ENCODE measurements at places on chromosomes 3 and 15.
A peak's percentile ranks its signal among the peaks of the same experiment; 100 is the strongest.

GRCh38 chr3:133249490-133249889, 150.4 kb upstream of the BFSP2 start:
- DNase-seq = no peak

DNA sequence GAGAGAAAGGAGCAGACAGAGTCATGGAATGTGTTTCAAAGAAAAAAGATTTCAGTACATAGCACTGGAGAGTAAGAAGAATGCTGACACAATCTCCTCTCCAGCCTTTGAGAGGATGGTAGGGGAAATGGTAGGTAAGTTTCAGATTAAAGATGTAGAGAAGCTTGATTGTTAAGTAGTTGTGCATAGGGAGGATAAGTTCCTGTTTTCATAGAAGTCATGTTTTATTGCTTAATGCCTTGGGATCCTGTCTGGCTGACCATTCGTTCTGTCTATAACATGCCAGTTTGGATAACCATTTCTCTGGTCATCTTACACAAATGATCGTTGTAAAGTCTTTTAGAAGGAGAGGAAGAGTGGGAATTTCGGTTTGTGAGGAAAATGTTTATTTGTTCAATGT, 95.7 kb upstream of the IGSF10 start:
- no peak for DNase-seq

- peak; percentile 17 for DNase-seq
These were observed 35.9 kb downstream of the SAXO2 start for GRCh38 chr15:82298520-82298919.

DNA sequence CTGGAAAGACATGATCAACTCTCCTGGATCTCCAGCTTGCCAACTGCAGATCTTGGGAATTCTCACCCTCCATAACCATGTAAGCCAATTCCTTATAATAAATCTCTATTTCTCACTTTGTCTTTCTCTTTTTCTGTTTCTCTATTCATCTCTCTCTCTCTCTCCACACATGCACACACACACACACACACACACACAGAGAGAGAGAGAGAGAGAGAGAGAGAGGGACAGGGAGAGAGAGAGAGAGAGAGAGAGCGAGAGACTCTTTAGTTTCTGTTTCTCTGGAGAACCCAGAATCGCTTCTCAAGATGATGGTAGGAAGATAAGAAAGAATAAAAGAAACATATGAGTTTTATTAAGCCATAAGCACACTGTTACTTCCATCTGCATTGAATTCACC, 111.9 kb downstream of the BCHE start:
- DNase-seq = no peak

DNA sequence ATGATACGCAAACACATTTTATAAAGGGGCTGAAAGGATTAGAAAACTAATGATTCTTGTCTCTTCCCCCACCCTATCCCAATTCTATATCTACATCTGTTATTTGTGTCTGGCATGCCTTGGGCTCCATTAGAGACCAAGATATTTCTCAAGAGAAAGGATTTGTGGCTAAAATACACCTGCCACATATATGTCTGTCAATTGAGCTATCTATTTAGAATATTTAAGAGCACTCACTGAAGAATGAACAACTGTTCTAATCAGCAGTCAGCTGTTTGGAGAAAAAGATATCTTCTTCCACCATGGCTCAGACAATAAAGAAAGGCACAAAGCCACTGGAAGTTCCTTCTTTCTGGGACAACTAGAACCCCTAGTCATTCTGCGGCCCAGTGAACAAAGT, 61.7 kb upstream of the LRRN1 start:
- DNase-seq = no peak

GRCh38 chr3:62249484-62249776, 123.9 kb downstream of the FEZF2 start:
- DNase-seq = no peak

DNA sequence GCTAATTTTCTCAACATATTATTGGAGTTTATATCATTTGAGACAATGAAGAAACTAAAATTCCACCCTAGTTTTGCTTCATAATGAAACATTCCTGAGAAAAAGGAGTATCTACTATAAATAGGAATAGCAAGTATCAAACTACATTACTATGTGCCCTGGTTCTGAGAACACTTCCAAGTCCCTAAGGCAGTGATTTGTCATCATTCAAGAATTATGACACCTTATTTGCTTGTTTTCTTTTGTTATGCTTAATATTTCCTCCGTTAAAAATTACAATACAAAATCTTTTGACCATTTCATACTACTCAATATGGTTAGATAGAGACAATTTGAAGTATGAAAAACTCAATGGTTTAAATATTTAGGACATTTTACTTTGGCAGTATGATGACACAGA, 707.8 kb upstream of the GOLIM4 start:
- no peak for DNase-seq

- DNase-seq = no peak
These were observed 277.3 kb downstream of the UACA start for GRCh38 chr15:70486012-70486411.

Data from stimulated activated CD4-positive, alpha-beta T cell treated with anti-CD3 and anti-CD28 coated beads, TNF-alpha, amount 100 ng/mL, for 48 hours (primary cell).